ENCODE measurements at places on chromosomes 6 and 20.

DNA sequence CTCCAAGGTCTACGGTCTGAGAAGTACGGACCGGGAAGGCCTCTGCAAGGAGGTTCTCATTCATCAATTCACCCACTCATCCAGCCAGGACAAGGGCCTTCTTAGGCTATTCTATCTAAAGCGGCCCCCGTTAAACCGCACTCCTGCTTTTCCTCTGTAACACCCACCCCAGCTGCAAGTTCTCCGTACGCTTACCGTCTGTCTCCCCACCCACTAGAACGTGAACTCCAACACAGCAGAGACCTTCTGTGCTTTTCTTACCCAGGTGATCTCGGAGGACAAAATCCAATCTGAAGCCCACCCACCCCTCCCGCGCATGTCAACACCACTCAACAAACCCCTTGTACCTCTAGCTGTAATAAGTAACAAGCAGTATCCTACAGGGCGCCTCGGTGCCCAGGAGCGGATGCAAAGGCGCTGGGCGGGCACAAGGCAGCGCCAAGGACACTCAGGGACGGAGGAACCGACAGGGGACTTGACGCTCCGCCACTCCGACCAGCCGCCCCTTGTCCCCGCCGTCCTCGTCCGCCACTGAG is 351 bp downstream of the AURKA start:
- no peak for DNase-seq

DNA sequence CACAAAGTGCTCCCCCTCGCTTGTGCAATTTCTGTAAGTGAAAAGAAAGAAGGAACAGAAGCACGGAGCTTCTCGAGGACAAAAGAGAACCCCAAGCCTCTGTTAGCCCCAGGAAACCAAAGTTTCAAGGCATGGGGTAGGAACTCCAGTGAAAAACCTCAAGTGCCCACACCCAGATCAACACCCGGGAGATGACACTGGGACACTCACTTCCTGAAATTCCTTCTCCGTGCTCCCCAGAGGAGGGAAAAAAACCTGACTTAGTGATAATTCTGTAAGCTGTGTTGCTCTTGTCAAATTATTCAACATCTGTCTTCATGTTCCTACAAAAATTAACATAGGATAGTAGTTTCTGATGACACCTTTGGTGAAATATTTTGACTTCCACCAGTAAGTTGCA is 4.6 kb downstream of the MDGA1 start:
- DNase-seq: no peak

GRCh38 chr20:49982072-49982345 is 771 bp upstream of the SNAI1 start:
- no peak for DNase-seq

GRCh38 chr6:25263657-25264056 is 15.5 kb upstream of the CARMIL1 start:
- no peak for DNase-seq

GRCh38 chr20:61724376-61724775 is 341.3 kb downstream of the TAF4 start:
- DNase-seq: no peak

DNA sequence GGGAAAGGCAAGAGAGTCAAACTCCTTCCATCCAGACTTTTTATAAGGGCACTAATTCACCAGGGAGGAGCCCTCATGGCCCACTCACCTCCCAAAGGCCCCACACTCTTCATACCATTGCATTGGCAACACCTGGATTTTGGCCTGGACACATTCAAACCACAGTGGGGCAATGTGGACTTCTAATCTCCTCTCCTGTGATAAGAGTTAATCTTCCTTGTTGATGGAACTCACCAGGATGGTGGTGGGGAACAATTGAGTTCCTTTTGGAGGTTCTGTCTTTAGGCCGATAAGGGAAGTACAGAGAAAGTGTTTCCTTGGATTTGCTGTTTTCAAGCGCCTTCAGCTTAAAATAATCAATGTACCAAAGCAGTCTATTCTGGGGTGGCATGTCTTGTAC is 268.7 kb downstream of the CD83 start:
- no peak for DNase-seq

DNA sequence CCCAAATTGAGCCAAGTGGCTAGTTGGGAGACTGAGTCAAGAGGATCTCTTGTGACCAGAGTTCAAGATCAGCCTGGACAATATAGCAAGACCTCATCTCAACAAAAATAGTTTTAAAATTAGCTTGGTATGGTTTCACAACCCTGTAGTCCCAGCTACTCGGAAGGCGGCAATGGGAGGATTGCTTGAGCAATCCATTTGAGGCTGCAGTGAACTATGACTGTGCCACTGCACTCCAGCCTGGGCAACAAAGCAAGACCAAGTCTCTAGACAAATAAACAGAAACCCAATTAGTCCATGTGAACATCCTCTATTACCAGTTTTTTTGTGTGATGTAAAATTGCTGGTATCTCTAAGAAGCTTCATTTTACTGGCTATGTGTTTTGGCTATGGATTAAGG is 106.2 kb downstream of the TULP4 start:
- no peak for DNase-seq

GRCh38 chr6:147821295-147821897 is 312.9 kb downstream of the SAMD5 start:
- DNase-seq: no peak

GRCh38 chr6:122838060-122838780 is 49.2 kb downstream of the SMPDL3A start:
- peak; percentile 6 for DNase-seq

- DNase-seq: peak; percentile 6
Measured at GRCh38 chr6:24492475-24492874, 2.3 kb upstream of the ALDH5A1 start.

- DNase-seq: no peak
Measured at GRCh38 chr20:33233129-33233774, 2.5 kb upstream of the BPIFA1 start.

- no peak for DNase-seq
Measured at GRCh38 chr6:72855471-72855870, 233.6 kb downstream of the KCNQ5 start.

DNA sequence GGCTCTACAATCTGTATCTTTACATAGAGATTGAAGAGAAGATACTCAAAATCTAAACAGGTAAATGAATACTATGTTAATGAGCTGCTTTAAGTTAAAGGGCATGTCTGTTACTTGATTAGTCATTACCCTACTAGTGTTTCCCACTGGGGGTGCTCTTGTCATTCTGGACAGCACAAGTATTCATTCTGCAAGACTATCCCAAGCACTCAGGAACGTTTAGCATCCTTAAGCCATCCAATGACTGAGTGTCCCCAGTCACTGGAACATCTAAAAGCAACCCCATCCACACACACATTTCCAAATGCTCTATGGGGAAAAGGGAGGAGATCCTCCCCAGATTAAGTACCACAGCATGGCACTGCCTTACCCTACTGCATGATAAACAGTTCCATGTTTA is 25.7 kb downstream of the EZR start:
- peak; percentile 36 for DNase-seq

- peak; percentile 88 for DNase-seq
Measured at GRCh38 chr6:16331384-16332174, 93.2 kb downstream of the GMPR start.

DNA sequence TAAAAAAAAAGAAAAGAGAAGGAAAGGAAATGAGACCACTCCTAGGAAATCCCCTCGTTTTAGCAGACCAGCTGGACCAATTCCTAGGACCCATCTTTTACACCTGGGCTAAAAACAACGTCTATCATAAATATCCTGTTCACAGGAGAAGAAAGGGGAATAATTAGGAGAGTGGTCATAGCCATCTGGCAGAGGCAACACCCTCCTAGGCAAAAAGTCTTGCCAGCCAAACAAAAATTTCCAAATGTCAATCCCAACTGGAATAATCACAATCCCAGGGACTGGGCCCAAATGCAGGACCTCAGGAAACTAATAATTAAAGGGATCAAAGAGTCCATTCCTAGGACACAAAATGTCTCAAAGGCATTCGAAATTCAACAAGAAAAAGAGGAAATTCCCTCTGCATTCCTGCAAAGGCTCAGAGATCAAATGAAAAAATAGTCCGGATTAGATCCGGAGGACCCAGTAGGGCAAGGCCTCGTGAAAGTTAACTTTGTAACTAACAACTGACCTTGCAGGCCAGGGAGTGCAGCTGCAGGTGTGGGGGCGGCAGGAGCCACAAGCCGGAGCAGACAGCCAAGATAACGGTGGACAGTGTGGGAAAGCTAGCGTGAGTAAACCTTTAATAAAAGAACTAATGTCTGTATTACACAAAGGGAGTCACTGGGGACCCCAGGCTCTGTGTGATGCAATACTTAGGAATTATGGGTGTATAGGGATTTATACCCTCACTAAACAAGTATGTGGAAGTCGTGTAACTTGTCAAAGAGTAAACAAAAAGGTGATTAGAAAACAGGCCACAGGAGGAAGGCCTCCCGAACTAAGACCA is 11.7 kb downstream of the LCA5 start:
- DNase-seq: no peak

- DNase-seq: no peak
Measured at GRCh38 chr6:117494694-117495318, 12.3 kb downstream of the DCBLD1 start.

DNA sequence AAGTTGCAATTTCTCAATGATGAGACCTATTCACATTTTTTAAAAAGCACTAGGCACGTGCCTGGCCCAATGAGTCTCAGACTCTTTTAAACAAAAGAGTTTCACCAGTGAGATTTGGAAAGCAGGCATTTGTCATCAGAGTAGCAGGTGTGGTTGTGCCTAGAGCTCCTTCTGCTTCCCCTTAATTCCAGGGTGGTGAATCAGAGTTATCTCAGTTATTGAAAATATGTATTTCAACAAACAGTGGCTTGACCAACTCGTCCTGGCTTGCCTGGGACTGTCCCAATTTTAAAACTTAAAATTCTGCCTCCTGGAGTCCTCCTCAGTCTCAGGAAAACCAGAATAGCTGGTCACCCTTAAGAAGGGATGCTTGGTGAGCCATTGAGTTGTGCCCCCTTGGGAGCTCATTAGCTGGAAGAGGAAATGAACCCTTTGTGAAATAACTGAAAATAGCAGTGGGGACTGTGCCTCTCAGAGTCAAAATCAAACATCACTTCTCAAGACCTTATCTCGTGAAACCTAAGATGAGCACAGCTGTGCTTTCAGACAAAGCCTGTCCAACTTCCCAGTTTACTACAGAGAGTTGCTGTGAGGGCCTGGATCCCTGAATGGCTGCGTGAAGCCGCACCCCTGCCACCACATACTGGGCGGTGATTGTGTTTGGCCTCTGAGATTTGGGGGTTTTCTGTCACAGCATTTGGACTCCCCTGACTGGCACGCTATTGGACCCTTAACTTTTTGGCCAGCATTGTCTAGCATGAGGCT is 116.3 kb downstream of the ANKRD60 start:
- DNase-seq: no peak

DNA sequence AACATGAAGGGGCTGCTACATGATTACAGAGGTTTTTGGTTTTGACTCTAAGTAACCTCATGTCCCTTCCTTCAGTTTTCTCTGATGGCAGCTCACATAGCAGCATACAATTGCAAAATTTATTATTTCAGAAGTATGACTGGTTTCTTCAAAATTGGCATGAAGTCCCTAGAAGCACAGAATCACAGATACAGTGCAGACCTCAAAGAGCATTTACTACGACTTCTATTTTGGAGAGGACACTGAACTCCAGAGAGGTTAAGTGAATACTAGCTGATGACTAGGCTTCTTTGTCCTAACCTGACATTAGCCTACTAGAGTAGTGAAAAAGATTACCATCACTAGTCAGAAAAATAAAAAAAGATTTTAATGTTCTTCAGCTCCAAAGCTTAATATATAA is 664.3 kb downstream of the RFPL4B start:
- no peak for DNase-seq

All from suppressor macrophage treated with lipopolysaccharide for 4 hours (primary cell).